ENCODE measurements at places on chromosomes 7 and 10.

DNA sequence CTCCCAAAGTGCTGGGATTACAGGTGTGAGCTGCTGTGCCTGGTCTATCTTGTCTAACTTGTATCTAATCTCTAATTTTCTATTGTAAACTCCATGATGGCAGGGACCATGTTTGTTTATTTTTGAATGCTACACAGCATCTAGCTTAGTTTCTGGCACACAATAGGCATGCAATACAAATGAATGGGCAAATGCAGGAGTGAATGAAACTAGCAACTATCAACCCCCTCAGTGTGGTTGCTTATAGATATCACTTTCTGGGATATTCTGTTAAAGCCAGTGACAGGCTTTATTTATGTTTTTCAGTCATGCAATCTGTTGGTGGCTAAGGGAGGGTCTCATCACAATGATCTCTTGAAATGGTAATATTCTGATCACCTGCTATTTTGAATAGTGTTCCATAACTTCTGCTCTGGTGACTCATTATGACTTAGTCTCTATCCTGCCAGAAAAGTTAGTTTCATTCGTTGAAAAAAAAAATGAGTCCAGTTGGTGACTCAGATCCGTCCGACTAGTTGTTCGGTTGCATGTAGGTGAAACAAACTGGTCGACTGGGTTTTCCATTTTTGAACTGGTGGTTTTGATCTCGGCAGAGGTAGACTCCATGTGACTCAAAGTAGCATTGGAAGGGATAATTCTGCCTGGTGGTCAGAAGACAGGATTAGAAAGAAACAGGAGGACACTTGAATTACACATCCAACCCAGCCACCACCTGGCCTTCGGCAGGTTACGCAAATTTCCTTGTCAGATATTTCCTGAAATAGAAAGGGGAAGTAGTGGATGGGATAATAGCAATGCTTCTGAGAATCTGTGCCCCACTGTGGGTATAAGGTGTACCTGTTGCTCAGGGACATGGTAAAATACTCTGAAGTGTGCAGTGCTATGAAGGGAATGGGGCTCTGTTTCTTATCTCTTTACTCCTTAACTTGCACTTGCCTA lies 76.8 kb downstream of the GATA3 start:
- no peak for DNase-seq

DNA sequence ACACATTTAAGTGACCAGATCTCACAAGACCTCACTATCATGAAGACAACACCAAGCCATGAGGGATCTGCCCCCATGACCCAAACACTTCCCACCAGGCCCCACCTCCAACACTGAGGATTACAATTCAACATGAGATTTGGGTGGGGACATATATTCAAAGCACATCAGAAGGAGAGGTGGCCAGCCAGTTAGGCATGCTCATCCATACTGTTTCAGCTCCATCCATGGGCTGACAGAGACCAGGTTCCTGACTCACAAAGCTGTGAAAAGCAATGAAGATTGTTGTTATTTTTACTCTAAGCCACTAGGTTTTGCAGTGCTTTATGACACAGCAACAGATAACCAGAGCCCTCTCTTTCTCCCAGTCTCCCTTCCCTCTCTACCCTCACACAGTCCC lies 36.0 kb downstream of the C10orf71 start:
- DNase-seq, result no peak

DNA sequence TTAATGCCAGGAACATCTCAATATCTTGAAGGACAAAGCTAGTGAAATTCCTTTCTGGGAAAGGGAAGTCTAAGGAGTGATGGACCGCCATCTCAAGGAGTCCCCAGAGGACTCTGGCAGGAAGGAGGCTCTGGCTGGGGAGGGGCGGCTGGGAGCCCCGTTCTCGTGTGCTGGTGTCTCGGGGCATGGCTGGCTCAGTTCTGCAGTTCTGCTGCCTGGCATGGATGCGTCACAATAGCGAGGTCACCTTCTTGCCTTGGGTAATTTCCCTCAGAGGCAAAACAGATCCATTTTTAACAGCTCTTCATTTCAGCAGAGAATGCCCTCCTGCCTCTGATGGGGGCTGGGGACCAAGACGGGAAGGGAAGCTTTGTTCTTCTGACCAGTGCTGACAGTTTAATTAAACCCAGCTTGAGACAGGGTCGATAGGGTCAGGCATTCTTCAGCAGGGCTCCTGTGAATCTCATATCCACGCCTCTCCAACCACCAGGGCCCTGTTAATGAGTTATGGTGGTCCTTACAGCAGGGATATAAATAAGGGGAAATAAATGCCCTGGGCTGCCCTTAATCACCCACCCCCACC lies 35.7 kb downstream of the SLIT1 start:
- DNase-seq, result no peak

GRCh38 chr7:2299131-2299829 lies 15.0 kb downstream of the SNX8 start:
- peak; percentile 9 for DNase-seq

DNA sequence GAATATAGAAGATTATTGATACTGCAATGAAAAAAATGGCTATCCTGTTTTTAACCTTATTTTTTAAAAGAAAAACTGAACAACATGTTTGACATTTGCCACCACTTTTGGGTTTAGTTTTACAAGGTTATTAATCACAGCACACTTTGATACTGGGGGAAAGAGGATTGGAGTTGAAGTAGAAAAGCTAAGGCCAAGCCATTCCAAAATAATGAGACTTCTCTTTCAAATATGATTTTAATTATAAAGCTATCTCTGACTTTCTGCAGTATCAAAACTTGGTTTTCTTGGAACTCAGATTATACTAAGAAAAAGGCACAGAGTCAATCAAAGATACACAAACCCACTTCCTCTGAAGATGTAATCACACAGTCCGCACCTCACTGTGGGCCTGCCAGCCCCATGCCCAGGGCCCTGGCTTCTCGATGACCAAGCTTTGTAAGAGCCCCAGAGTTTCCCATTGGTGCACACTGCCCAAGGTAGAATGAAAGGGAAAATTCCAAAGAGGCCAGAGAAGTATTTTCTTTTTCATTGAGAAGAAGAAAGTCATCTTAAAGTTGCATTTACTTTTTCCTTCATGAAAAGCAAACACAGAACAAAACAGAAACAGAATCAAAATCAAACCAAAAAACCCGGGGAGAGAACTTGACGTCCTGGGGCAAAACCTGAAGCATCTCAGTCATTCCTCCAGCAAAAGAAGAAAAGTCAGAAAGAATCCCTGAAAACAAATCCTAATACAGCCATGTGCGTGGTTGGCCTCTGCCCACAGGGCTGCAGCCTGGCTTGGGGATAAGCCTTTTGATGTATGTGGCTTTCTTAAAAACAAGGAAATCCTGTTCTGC lies 187.7 kb upstream of the KLF6 start:
- no peak for DNase-seq

DNA sequence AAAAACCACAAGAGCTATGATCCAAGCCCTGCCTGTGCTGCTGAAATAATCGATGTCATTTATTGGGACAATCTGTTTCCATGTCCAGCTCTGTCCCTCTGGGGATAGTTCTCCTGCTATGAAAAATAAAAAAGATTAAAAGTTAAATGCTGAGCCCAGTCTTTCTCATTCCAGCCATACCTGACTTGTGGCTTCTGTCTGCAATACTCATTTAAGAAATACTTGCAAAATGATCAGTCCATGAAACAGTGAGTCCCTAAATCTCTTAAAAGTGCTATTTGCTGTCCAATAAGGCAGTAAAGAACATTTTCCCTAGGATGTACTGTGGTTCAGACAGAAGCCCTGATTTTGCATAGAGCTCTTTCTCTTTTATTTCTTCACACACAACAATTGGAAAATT lies 91.7 kb downstream of the SLC16A9 start:
- no peak for DNase-seq

DNA sequence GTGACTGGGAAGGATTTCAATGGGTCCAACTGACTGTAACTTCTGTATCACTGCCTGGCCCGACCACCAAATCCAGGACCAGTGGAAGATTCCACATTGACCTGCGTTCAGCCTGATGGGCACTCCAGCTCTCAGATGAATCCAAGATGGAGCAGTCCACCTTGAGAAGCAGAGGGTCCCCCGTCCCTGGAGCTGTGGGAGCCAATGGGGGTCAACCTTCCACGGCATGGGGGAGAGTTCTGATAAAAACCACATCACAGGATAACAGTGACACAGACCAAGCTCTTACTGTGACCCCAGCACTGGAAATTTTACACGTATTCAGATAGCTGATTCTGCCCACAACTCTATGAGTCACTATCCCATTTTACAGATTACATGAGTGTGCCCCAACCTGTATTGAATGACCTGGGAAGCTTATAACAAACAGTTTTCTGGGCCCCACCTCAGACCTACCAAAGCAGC lies 11.2 kb downstream of the ZCCHC24 start:
- no peak for DNase-seq

GRCh38 chr7:2244404-2244995 lies 2.5 kb downstream of the NUDT1 start:
- no peak for DNase-seq

DNA sequence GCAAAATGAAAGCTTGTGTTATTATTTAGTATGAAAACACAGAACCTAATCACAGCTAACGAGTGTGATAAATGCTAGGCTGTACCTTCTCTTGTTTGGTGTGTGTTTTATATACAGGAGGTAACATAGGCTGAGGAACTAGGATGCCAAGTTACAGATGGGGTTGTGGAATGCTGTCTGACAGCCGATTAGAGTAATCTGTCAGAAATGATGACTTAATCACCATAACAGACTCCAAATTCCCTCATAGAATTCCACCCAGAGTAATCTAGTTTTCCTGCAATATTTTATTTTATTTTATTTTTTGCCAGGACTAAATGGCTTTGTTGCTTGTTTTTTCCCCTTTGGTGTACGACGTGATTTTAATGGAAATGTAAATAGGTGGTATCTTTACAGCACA lies 221.2 kb downstream of the CELF2 start:
- no peak for DNase-seq

GRCh38 chr10:121695731-121696464 lies 97.7 kb upstream of the FGFR2 start:
- DNase-seq, result no peak

DNA sequence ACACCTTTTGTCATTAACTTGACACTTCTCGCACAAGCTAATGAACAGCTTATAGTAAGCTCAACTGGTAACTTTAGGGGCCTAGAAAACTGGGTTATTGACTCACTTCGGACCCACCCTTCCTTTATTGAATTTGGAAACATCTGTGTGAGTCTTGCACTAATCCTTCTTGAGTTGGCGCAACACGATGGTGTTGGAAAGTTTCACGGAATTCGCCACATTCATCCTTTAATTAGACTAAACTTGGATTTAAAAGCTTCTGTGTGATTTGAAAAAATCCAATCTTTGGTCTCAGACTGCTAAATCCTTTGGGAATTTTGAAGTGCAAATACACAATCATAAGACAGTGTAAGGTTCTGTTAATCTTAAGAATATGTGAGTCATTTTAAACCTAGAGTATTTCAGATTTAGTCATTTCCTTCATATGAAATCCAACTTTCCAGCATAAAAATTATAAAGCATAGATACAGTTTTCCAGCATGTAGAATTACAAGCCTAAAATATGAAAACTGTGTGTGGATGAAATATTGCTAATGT lies 15.1 kb downstream of the FZD8 start:
- DNase-seq, result no peak

DNA sequence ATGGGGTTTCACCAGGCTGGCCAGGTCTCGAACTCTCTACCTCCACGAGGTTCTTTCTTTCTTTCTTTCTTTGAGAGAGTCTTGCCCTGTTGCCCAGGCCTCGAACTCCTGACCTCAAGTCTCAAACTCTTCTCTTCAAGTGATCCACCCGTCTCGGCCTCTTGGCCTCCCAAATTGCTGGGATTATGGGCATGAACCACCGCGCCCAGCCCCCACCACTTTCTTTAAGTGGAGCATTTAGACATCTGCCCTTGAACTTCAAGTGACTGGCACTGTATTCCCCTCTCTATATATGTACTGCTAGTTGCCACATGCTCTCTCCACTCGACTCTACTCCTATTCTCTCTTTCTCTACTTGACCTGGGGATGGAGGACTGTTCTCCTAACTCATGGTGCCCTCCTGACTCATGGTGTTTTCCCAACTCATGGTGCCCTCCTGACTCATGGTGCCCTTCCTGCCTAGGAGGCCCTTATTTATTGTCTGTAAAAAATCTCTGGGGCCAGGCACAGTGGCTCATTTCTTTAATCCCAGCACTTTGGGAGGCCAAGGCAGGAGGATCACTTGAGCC lies 19.3 kb upstream of the ACHE start:
- no peak for DNase-seq

- no peak for DNase-seq
These were observed 102.5 kb downstream of the SRI start for GRCh38 chr7:88117325-88117724.

- DNase-seq, result no peak
These were observed 412.6 kb downstream of the GFRA1 start for GRCh38 chr10:115860182-115861107.

DNA sequence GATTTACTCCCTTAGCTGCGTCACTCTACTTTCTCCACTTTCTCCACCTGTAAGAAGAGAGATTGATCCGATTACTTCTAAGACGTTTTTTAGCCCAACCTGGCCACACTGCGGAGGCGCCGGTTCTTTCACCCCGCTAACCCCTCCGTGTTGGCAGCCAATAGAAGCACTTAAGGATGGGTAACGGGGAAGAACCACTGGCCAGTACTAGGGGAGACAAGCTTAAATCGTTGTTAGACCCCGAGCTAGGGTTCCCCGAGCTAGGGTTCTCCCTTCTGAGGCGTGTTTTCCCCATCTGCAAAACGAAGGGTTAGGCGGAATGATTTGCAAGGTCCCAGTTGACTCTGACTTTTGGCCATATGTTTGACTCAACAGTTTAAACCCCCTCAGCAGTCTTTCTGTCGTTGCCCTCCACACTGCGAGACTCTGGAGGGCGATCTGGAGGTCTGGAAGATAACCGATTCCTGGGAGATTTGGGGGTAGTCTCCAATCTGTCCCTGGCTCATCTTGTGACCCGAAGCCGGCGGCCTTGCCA lies 644 bp downstream of the UMAD1 start:
- DNase-seq, result no peak

GRCh38 chr7:3592401-3593134 lies 291.5 kb downstream of the SDK1 start:
- no peak for DNase-seq

DNA sequence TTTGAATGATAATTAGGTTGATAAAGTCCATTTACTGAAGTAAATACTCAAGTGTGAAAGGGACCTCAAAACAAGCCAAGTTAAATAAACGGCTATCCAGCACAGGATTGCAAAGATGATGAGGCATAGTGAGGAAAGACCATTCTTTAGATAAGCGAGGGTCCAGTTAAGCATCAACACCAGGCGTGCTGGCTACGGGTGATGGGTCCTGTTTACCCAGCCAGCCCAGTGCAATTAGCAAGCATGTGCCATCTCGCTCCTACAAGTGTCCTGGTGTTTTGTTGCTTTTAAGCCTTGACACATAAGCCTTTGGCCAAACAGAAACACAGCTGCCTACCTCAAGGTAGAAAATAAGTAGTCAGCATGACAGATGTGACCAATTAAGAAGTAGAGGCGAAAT lies 7.1 kb downstream of the NEBL start:
- no peak for DNase-seq
